H54 (cell line): ENCODE measurements at places on chromosomes 2 and 18.
A peak's percentile ranks its signal among the peaks of the same experiment; 100 is the strongest.

- no peak for DNase-seq
Measured at GRCh38 chr2:174673876-174674275, 76.3 kb upstream of the WIPF1 start.

DNA sequence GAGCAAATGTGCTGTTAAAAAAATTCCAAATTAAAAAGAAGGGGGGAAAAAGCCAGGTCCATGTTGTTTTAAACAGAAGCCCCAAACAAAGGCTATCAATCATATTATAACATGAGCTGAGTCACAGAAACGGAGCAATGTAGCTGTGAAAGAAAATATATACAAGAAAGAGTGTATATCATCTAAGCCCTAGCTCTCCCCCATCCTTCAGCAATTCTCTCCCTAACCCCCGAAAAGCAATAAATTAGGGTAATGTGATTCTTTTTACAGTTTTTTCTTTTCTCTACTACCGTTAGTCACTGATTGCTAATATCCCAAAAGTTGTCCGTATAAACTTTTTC lies 25.3 kb downstream of the FEZ2 start:
- DNase-seq, result no peak

- DNase-seq, result no peak
Measured at GRCh38 chr2:238102865-238103264, 2.7 kb downstream of the ESPNL start.

DNA sequence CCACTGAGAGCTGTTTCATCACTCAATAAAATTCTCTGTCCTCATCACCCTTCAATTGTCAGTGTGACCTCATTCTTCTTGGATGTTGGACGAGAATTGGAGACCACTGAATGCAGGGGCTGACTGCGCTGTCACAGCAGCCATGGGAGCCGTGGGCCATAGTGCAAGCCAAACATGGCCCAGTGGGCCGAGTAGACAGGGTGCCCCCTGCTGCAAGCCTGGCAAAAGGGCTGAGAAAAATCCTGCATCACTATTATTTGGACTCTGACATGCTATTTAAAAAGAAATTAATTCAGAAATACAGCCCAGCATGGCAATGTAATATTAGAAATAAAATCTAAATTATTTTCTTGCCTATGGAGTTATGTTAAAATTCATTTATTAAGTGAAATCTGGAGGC lies 67.8 kb upstream of the FAM98A start:
- no peak for DNase-seq

DNA sequence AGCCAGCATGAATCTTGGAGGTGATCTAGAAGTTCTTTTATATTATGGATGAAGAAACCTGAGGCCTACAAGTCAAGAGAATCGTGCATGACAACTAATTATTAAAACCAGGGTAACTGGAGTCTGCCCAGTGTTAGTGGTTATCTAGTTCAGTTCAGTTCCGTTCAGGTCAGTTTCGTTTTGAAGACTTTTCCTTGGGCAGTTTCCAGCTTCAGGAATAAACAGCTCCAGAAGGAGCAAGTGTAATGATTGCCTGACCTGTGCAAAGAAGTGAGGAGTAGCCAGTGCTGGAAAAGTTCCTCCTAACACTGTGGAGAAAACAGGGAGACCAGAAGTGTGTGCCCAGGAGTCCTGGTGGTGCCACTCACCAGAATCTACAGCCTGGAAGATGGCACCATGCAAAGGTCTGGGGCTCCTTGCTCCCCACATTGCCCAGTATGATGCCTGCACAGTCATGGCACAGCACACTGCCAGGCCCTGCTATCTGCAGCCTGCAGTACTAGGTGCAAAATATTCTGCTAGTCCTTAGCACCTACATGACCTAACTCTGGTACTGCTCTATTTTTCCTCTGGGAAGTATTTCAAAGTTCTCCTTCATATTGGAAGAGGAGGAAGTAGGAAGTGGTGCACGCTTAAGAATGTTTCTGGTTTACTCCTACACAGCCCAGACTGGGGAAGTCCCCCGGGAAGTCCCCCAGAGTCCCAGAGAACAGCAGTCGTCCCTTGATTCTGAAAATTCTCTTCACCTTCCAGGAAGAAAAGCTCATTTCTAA lies 65.8 kb downstream of the SUMO1 start:
- no peak for DNase-seq

DNA sequence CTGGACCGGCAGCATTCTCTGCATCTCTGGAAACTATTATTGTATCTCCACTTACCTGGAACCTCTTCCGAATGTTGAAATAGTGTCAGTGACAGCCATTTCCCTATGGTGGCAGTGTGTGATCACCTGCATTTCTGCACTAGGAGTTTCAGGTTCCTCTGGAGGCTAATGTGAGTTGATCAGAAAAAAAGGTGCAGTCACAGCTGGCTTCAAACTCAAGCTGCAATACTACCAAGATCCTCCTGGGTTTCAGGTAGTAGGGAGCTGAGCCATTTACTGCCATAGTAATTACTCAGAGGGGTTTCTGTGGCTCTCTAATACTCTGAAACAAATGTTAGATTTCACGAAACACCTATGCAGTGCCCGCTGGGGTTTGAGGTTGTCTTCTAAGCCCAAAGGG lies 183.5 kb upstream of the OSR1 start:
- DNase-seq, result no peak

- DNase-seq, result no peak
Measured at GRCh38 chr2:64860276-64860885, 128.8 kb upstream of the SLC1A4 start.

GRCh38 chr2:25639696-25640095 lies 33.7 kb downstream of the DTNB start:
- no peak for DNase-seq

GRCh38 chr2:100184055-100184737 lies 41.8 kb upstream of the AFF3 start:
- DNase-seq, result no peak

GRCh38 chr2:204483608-204484081 lies 61.6 kb upstream of the PARD3B start:
- no peak for DNase-seq

GRCh38 chr2:148971547-148971946 lies 67.0 kb upstream of the LYPD6B start:
- DNase-seq, result no peak

GRCh38 chr2:238696786-238697185 lies 151.1 kb upstream of the TWIST2 start:
- DNase-seq, result no peak

GRCh38 chr2:54000524-54000923 lies 29.7 kb upstream of the PSME4 start:
- DNase-seq, result no peak

DNA sequence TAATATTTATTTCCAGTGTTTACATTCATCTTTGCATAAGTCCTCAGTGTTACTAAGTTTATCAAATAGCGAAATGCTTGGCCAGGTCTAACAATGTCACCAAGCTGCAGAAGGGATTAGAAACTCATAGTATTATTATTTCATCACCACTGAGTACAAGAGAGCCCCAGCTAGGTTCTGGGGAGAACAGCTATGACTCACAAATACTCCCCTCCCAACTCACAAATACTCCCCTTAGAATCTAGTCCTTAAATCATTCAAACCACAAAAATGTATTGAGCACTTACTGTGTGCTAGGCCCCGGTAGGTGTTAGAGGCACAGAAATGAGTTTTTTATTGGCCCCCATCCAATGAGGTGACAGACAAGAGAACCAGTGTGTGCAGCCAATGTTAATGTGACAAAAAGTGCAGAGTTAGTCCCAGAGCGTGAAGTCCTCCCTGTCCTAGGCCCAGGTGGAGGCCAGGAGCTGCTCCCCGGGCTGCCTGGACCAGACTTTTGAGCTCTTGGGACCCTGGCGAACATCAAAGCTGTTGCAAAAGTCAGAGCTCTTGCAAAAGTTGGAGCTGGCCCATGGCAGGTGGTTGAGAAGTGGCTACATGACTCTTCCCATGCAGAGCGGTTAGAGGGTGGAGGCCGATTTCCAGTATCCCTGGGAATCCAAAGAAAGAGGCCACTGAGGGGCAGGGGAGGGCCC lies 9.8 kb downstream of the STEAP3 start:
- DNase-seq, result peak; percentile 89

- DNase-seq, result no peak
Measured at GRCh38 chr2:75379476-75380210, 180.3 kb upstream of the TACR1 start.

DNA sequence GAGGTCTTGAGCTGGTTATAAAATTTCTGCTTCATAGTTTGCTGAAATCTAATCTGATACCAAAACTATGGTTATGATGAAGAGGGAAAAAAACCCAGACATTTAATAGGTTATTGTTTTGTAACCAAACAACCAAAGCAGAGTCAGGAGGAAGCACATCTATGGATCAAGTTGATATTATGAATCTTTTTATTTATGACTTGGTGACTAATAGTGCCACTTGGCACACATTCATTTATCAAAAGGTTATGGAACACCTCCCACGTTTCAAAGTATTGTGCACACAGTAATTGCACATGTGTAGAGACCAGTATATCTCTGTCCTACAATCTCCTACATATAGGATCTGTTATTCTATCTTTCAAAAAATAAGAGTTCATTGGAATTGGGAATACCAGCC lies 93.0 kb downstream of the DPP4 start:
- DNase-seq, result no peak

GRCh38 chr18:2526329-2526728 lies 45.0 kb downstream of the METTL4 start:
- no peak for DNase-seq

DNA sequence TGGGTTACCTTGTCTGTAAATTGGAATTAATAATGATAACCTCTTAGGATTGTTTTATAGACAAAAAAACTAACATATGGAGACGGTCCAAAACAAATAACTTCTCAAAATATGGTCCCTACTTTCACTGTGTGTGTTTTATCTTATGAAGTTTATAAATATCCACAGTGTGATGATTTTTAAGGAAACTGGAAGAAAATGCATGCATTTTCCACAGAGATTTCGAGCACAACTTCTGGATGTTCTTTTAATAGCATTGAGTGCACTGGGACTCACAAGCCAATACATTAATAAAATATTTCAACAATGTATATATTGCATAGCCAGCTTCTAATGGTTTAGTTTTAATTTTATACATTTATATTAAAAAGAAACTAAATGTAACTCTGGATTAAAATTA lies 87.9 kb upstream of the SPHKAP start:
- no peak for DNase-seq

DNA sequence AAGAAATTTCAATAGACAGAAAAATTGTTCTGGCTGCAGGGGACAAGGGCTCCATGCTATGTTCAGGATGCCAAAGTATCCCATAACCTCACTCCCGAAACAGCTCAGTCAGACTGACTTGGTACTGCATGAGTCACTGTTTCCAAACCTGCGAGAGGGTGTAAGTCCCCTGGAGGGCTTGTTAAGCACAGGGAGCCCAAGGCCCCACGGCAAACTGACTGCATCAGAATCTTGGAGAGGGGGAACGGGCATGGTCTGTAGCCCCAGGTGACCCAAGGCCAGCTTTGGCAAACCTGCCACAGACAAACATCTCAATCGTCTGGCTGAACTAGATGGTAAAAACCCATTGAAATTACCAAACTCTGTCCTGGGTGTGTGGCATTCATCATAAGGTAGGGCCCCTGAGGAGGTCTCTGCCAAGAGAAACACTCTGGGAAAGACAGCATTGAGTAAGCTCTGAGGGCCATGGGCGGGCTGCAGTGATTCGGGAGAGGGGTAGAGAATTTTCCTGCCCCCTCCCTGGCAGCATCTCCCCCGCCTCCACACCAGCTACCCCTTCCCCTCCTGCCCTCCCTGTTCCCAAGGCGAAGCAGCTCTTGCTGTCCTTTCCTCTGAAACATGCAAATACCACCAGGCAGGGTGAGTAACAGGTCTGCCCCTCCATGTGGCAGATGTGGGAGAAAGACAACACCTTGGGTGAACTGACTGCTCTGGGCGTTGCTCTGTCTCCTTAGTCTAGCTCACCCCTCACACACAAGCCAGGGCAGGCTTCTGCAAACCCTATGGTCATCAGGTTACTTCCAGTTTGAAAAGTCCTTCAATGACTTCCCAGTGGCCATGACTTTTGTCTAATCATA lies 274.7 kb upstream of the SIX2 start:
- DNase-seq, result peak; percentile 57

DNA sequence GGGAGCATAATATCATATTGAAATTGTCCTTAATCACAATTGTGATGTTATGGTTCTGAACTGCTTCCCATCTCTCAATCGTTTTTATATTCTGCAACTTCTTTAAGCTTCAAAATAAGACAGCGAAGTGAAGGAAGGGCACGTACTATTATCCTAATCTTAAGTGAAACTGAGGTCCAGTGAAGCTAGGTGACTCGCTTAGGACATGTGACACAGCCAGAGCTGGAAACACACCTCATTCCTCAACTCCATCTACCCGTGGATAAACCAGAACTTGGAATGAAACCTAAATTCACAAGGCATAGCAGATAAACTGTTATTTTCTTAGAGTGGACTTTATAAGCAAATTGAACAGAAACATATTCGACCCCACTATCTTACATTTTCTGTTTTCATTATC lies 191.2 kb upstream of the PXDN start:
- no peak for DNase-seq

DNA sequence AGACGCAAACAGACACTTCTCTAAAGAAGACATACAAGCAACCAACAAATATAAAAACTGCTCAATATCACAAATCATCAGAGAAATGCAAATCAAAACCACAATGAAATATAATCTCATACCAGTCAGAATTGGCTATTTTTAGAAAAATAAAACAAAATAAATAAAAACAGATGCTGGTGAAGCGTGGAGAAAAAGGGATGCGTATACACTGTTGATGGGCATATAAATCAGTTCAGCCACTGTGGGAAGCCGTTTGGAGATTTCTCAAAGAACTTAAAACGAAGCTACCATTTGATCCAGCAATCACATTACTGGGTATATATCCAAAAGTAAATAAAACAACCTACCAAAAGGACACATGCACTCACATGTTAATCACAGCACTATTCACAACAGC lies 206.2 kb downstream of the HNMT start:
- DNase-seq, result no peak

DNA sequence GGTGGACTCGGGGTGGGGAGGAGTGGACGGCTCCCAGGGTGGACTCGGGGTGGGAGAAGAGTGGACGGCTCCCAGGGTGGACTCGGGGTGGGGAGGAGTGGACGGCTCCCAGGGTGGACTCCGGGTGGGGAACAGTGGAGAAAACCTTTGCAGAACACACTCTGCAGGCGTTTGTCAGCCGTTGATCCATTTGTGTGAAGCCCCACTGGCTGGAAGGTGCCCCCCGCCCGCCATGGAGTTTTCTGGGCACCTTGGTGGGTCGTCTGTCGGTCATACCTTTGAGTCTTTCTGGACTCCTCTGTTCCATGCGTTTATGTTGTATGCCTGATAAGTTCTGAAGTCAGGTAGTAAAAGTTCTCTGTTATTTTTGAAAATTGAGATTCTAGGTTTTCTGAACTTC lies 12.5 kb downstream of the CTDP1 start:
- DNase-seq, result no peak

GRCh38 chr18:46311491-46311890 lies 207.3 kb downstream of the HAUS1 start:
- no peak for DNase-seq

DNA sequence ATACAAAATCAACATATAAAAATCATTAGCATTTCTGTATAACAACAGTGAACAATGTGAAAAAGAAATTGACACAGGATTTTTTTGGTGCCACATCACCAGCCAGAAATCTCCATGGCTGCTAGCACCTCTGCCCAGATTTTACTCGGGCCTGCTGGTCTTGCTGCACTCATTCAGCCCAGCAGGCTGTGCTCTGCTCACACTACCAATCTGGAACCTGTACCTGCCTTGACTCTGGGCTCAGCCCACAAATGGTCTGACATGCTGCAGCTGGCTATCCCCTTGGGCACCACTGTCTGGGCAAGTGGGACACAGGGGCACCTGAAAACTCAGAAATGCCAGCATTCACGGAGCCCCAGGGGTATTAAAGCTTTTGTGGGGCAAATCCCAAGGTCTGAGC lies 392.5 kb upstream of the NRXN1 start:
- no peak for DNase-seq

GRCh38 chr2:240622531-240623235 lies 2.6 kb upstream of the GPR35 start:
- DNase-seq, result no peak
